GM12891 (cell line): ENCODE measurements at places on chromosomes 4 and X.

- DNase-seq, result no peak
Observed at GRCh38 chr4:73450398-73451004, 14.5 kb downstream of the AFP start.

DNA sequence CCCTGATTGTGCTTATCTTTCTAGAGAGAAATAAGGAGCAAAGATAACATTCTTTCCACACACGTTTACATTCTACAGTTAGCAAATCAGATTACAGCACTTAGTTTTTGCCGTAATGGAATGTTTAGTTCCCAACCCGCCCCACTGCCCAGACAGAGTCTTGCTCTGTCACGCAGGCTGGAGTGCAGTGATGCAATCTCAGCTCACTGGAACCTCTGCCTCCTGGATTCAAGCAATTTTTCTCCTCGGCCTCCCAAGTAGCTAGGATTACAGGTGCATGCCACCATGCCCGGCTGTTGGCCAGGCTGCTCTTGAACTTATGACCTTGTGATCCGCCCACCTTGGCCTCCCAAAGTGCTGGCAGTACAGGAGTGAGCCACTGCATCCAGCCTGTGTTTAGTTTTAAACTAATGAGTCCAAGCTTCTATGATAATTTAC is 8.4 kb upstream of the PRPS1 start:
- no peak for DNase-seq

- DNase-seq, result no peak
Observed at GRCh38 chr4:169720529-169720928, 37.2 kb downstream of the HPF1 start.

GRCh38 chr4:42078184-42078801 is 74.2 kb downstream of the BEND4 start:
- peak; percentile 14 for DNase-seq

DNA sequence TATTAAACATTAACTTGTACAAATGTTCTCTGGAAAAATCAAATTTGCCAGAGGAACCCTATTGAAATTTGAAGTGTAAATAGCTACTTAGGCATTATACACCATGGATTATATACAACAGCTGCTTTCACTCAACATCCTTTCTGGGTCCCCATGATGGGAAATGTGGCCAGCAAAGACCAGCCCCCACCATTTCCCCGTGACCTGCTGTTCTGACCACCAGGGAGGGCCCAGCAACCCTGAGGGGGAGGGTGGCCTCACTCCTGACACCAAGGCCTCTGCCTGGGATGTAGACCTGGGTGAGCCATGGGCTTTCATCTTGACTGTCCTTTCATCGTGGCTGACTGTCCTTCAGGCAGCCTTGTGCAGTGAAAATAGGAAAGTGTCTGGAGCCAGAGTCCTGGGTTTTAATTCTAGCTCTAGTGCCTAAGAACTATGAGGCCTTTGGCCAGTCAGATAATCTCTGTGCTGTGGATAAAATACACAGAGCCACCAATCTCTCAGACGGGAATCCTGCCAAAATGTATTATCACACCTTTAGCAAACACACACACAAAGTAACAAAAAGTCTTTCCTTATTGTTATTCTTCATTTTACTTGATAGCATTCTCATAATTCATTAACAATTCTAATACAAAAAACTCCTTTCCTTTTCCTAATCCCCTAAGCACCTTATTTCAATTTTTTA is 45.1 kb downstream of the NR3C2 start:
- no peak for DNase-seq

- peak; percentile 66 for DNase-seq
Observed at GRCh38 chrX:153649178-153649914, 2.3 kb downstream of the DUSP9 start.

GRCh38 chrX:41875142-41875541 is 48.2 kb downstream of the CASK start:
- DNase-seq, result no peak

DNA sequence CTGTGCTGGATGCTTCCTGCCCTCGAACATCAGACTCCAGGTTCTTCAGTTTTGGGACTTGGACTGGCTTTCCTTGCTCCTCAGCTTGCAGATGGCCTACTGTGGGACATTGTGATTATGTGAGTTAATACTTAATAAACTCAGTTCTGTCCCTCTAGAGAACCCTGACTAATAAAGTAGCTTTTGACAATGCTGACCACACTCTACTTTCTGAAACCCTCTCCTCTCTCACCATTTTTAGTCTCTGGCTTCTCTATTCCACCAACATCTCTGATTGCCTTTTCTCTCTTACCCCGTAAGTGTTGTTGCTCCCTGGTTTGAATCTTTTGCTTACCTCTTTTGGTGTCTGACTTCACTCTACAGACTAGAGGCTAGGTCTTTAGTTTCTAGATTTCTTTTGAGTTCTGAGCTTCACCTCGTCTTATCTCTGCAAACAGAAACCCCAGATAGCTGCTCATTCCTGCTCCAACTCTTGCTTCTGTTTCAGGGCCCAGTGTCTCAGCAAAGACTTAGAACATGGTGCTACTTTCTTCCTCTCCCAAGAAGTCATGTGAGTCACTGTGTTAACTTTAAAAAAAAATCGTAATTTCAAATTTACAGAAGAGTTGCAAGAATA is 11.4 kb downstream of the TMSB4X start:
- DNase-seq, result no peak

- no peak for DNase-seq
Observed at GRCh38 chrX:135977611-135978010, 3.8 kb upstream of the MMGT1 start.

DNA sequence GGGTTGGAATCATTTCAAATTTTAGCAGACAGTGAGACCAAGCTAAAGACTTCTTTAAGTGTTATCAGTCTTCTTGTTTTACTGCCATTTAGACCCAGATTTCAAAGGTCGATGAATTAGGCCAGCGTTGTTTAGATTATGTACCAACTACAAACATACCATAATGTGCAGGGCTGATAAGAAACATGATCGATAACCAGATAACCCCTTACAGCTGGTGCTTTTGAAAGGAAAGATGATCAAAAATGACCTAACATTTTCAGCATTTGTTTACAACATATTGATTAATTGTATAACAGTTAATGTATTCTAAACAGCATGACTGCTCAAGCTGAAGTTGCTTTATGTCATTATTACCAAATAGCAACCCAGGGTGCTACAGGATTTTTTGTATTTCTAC is 400.4 kb upstream of the FAM241A start:
- no peak for DNase-seq

DNA sequence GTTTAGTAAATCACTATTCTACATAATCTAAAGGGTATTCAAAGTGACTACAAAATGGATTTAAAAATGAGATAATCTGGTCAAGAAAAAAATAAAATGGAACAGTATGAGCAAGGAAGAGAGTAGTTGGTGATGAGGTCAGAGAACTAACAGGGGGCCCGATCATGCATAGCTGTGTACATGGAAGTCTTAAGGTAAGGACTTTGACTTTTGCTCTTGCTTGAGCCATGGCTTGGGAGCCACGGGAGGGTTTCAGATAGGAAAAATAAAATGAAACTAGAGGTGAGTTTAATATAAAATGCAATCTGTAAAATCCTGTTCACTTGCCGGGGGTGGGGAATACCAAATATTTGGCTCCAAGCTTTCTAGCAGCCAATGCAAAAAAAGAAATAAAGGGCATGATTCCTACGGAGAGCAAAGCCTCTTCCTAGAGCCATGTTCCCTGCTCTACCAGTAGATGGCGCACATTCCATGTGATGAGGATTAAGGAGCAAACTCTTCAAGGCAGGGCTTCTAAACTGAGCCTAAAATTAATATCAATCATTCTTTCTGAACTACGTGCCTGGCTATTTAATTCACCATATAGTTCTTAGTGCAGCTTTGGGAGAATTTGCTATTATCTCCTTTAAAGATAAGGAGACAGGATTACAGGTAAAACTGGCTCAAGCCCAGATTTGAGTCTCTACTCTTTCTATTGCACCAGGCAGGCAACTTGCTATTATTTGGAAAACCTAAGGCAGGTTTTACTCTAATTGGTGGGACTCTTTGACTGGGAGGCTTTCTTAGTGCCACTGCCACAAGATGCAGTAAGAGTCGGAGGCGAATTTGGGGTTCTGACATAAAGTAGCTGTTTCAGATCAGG is 6.8 kb upstream of the CLCN5 start:
- no peak for DNase-seq

DNA sequence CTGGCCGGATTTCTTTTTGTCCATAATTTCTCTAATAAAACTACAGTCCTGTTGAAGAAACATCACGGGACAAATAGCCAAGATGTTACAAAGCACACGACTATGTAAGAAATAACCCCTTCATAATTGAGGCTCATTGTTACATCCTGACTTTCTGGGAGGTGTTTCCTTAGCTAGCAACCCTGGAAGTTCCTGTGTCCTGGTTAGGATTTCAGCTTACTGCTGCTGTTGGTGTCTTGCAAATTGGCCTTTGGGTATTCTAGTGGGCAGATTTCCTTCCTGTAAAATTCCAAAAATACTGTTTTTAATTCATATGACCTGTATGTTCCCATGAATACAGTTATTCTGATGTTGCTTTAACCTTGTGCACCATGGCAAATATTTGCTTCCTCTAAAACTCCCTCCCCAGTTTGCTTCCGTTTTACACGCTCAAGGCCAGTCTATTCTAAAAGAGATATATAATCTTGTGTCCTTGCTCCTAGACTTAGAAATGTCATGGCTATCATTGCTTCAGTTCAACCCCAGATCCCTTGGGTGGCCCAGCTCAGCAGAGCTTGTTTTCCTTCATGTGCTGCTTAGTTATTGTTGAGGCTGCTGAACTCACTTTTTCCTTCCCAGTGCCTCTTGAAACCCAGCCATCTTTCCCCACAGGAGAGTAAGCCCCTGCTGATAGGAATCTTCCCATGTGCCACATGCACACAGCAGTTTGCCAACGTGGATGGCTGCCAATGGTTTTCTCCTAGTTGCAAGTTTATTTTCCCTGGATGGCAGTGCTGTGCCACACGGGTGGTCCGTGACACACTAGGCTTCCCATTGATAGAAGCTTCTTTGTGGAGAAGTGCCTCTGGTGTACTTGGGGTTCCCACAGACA is 75.8 kb downstream of the TSPAN7 start:
- no peak for DNase-seq

- no peak for DNase-seq
Observed at GRCh38 chr4:140109292-140109691, 44.7 kb downstream of the MAML3 start.

DNA sequence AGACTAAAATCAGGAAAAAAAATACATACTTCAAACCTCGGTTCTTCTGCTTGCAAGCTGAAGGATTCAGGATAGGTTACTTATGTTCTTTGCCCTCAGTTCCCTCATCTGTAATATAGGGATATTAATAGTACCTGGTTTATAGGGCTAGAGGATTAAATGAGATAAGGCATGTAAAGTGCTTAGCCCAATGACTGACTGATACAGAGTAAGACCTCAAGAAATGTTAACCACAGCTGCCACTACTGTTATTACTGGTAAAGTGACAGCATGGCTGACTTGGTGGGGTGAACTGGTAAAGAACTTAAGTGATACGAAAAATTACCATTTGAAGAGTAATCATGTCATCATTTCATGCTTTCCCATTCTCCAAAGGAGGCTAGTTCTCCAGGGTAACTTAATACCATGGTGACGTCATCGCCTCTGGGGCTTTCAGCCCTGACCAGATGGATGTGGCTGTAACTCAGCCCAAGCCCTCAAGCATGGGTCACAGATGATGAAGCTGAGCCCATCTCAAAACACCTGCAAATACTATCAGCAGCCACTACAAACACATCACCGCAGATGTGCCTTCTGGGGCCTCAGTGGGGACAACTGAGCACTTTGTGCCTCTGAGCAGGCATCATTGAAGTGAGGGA is 44.5 kb upstream of the SCML1 start:
- DNase-seq, result no peak

GRCh38 chrX:126342859-126343258 is 176.8 kb upstream of the DCAF12L2 start:
- DNase-seq, result no peak

GRCh38 chrX:68827848-68828624 is 785 bp upstream of the EFNB1 start:
- no peak for DNase-seq

GRCh38 chr4:84547211-84547610 is 35.7 kb upstream of the CDS1 start:
- no peak for DNase-seq

- DNase-seq, result no peak
Observed at GRCh38 chr4:87046121-87046551, 111.3 kb downstream of the AFF1 start.

GRCh38 chr4:156545003-156545785 is 426.4 kb downstream of the PDGFC start:
- no peak for DNase-seq

DNA sequence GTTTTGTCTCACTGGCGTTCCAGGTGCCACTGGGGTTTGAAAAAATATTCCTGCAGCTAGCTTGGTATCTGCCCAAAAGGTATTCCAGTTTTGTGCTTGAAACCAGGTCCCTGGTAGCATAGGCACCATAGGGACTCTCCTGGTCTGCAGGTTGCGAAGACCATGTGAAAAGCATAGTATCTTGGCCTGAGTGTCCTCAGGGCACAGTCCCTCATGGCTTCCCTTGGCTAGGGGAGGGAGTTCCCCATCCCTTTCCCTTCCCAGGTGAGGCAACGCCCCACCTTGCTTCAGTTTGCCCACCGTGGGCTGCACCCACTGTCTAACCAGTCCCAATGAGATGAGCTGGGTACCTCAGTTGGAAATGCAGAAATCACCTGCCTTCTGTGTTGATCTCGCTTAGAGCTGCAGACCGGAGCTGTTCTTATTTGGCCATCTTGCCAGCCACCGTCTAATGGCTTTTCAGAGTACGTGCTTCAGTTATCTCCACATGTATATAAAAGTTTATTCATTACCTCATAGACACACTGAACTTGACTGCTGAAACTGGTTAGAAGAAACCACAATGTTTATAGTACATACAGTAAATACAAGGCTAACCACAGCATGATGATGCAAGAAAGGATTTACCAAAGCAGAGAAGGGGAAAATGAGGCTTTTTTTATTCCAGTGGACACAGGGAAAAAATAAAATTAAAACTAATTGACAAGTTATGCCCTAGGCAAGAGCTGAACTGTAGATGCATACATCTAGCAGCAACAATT is 10.6 kb downstream of the PBDC1 start:
- no peak for DNase-seq

DNA sequence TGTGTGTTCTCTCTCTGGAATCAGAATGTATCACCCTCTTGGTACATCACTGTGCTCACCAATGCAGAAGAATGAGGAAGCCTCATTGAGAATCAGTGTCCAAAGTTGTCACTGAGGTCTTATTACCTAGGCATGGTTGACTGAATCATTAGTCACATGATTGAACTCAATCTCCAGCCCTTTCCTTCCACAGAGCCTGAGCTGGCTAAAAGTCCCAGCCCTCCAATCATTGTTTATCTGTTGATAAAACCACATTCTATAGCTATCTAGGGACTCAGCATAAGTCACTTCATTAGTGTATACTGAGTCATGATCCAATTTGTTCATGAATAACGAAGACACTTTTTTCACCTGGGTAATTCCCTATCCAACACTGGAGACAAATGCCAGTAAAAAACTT is 396.8 kb downstream of the TRAM1L1 start:
- no peak for DNase-seq

DNA sequence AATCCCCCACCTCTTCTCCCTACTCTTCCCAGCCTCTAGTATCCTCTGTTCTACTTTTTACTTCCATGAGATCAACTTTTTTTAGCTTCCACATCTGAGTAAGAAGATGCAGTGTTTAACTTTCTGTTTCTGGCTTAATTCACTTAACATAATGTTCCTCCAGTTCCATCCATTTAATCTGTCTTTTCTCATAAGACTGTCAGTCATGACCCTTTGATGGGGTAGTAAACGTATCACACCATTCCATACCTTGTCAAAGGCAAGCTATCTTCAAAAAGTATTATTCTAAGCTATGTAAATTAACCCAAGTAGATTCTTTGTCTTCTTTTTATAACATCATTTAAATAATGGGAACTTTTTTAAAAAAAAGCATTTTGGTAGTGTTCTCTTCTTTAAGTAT is 15.0 kb upstream of the GBA3 start:
- DNase-seq, result no peak
